Thoracic aorta (tissue), 2 donors: ENCODE measurements at places on chromosomes 11 and 22. TPM values are rescaled to one million over a fixed set of nuclear protein-coding genes. Genes with fewer than 3 reads are reported as not detected.
A peak's percentile ranks its signal among the peaks of the same experiment; 100 is the strongest.

The MOGAT2 gene
- total RNA-seq, result not detected

The KRTAP5-1 gene
- not detected for total RNA-seq

The PDGFB gene
- total RNA-seq, result 10.8 TPM

The OR4S2 gene
- total RNA-seq, result not detected

The NXPE4 gene
- not detected for total RNA-seq

The SLC17A6 gene
- not detected for total RNA-seq

The SYT13 gene
- total RNA-seq, result not detected

The A4GALT gene
- 68.4 TPM for total RNA-seq

The ATG2A gene
- total RNA-seq, result 18.5 TPM

GRCh38 chr22:41966607-41967240 lies 2.5 kb upstream of the SEPTIN3 start:
- no peak for DNase-seq

- DNase-seq, result no peak
Observed at GRCh38 chr11:98230678-98231077, 790.1 kb upstream of the CNTN5 start.

DNA sequence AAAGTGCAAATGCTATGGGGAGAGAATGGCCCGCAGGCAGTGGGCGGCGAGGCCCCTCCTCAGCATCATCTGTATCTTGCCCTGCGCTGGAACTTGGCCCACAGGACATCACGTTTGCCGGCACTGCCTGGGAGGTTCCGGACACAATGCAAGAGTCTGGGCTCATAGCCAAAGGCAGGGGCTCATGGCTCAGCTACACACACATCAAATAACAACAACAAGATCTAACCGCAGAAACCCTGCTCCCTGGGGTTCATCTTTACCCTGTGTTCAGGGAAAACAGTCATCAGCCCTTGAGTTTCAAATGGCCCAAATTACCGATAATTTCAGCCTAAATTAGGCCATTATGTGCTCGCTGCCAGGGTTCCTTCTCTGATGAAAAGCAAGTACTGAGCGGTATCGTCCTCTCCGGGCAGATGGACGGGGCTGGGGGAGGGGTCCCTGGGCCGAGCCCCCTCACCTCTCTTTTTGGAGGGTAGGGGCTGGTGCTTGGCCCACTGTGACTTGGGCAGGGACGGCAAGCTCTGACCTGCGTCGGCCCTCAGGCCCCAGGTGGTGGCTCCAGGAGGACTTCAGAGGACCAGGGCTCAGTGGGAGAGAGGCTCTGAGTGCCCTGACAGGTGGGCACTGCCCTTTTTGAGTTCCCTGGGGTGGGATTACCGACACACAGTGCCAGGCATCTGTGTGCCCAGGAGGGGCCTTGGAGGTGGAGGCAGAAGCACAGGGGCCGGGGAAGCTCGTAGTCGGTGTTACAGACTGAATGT lies 25.0 kb upstream of the GAL start:
- DNase-seq, result no peak

GRCh38 chr11:100119176-100119575 lies 567.9 kb upstream of the ARHGAP42 start:
- DNase-seq, result no peak

DNA sequence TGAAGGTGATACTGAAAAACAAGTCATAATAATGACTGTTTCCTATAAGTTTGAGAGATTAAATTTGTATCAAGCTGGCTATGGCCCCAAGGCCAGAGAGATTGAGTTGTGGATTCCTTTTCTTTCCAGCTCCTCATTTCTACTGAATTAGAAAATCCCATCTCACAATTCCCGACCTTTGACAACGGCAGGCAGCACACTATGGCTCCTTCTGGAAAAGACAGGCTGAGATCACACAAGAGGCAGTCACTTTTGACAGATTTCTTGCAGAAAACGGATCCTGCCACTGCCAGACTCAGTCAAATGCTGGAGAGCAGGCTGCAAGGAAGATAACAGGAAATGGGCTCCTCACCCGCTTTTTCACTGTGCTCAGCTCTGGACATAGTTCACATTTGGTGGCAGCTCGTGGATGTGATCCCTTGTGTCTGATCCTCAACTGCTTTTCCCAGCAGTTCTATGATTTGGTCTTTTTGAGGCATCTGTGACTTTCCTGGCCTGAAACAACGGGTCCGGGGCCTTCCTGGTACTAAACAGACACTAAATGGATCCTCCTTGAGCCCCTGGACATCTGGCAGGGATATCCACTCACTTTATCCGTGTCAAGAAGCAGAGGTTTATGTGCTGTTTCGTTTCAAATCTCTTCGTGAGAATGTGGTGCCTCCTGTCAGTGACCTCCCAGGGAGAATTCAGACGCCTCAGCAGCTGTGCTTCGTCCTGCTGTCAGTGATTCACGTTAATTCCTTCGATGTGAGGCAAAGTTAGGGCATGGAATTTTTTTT lies 26.1 kb upstream of the RTL6 start:
- DNase-seq, result no peak

DNA sequence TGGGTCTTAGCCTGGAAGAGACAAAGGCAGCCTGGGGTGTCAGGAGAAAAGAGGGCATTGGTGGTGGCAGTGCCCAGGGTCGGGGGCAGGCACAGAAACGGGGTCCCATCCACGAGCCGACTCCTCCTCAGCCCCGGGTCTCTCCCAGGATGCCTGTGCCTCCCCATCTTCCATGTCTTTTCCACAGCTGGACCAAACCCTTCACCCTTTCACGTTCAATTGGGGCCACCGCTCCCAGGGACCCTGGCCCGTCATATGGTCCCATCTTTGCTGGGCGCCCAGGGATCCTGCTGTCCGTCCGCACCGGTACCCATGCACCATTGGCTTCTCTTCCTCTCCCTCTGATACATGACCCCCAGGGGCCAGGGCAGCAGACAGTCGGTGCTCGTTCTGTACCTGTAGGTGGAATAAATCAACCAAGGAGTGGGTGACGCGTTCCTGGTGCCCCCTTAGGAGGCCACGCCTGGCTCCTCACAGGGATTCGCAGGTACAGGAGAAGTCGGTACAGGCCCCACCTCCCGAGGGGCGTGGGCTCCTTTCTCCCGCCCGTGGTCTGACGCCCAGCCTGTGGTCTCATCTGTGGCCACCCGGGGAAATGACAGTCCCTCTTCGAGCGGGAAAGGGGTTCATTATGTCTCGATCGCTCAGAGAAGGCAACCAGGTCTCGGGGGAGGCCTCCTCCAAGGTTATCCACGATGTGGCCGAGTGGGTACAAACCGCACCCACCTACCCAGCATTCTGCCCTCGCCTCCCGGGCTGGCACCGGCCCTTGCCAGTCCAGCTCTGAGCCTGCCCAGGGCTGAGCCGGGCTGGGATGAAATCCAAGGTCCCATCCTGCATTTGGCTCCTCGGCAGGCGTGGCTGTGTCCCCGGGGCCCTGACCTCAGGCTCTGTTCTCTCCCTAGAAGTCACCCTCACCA lies 1493.6 kb downstream of the BRD1 start:
- DNase-seq, result no peak

GRCh38 chr11:116176484-116177005 lies 596.2 kb downstream of the BUD13 start:
- no peak for DNase-seq

GRCh38 chr11:125305345-125305744 lies 140.8 kb downstream of the PKNOX2 start:
- DNase-seq, result no peak

GRCh38 chr11:68020575-68020974 lies 9.9 kb upstream of the NDUFS8 start:
- no peak for DNase-seq

DNA sequence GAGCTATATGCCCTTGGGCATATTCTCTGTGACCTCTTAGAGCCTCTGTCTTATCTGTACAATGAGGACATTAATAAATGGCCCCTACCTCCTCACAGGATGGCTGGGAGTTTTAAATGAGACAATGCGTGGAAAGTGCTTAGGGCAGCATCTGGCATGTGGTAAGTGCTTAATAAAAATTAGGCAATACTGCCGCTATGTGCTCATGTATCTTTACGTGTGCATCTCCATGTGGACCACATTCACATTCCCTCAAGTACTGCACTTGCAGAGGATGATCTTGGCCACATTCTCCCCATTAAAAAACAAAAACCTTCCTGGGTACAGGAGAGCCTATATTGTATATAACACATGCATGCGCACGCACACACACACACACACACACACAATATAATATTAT lies 19.1 kb upstream of the BSX start:
- DNase-seq, result no peak

DNA sequence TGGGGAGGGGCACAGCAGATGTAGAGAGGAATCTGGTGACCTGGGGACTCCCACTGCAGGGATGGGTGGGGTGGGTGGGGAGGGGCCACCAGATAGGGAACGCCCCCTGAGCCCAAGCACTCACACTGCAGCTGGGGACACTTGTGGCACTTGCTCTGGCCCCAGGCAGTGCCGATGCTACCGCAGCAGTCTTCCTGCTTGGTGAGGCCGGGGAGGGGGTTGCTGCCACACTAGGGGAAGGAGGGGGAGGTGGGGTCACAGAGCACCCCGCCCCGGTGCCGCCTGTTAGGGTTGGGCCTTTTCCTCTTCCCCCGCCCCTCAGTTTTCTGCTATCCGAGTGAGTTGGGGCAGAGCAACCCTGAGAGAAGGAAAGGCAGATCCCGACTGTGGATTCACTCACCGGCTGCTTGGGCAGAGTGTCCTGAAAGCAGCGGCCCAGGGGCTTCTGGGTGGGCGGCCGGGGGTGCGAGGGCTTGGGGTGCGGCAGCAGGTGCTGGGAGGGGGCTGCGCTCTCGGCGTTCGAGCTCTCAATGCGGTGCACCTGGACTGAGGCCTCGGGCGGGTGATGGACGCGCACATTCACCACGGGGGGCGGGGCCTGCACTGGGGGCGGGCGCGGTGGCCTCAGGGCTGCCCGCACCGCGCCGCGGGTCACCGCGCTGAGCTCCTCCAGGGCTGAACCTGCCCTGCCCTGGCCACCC lies 4.7 kb downstream of the LTBP3 start:
- DNase-seq, result no peak

DNA sequence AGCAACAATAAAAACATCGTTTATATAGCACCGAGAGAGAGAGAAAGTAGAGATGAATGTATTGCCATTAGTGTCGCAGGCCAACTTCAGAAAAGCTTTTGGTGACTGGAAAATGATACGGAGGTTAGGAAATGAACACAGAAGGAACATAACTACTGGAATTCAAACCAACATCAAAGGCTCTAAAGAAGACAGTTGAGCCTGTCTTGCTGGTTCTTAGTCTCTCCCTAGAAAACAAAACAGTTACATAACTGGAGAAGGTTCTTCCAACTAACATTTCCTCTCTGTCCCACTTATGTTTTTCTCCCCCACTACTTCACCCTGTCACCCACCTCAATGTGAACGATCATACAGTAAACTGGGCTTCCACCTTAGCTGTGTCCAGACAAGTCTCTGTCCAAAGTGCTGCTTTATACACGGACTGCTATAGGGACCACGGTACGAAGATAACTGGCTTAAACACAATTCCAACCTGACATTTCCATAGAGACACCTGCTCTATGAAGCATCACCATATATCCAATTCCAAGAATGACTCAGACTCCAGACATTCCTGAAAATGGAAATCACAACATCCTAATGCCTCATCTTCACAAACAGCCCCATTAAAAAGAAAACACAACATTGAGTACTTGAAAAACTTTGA lies 85.2 kb upstream of the ARHGAP32 start:
- no peak for DNase-seq

DNA sequence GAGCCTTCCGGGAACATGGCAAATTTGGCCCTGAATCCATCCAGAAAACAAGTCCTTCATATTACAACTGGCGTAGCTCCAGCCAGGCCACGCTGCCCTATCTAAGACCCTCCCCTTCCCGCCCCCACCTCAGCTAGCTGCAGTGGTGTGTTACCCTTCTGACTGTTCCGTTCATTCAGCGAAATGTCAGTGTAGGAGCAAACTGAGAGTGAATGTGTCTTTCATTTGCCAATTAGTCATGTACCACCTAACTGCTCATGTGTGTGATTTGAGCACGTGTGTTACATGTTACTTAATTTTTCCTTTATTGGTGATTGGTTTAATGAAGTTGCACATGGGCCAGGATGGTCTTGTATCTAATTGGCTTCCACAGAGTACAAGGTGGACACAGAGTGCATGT lies 34.8 kb upstream of the POU2AF1 start:
- DNase-seq, result no peak

DNA sequence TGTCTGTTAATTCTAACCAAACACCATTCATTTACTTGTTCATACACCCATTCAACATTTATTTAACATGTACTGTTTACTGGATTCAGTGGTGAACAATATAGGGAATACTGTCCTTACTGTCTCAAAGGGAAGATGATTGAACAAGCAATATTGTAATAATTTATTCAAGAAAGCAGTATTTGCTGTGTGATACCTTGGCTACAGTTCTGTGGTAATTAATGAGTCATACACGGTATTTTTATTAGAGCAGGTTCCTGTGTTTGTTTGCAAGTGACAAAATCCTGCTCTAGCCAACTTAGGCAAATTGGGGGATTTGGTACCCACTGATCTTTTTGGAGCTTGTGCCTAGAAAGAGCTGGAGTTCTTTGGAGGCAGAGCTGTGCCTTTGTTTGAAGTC lies 15.7 kb downstream of the PIH1D2 start:
- DNase-seq, result no peak

GRCh38 chr11:103618528-103618927 lies 417.9 kb upstream of the DDI1 start:
- no peak for DNase-seq

DNA sequence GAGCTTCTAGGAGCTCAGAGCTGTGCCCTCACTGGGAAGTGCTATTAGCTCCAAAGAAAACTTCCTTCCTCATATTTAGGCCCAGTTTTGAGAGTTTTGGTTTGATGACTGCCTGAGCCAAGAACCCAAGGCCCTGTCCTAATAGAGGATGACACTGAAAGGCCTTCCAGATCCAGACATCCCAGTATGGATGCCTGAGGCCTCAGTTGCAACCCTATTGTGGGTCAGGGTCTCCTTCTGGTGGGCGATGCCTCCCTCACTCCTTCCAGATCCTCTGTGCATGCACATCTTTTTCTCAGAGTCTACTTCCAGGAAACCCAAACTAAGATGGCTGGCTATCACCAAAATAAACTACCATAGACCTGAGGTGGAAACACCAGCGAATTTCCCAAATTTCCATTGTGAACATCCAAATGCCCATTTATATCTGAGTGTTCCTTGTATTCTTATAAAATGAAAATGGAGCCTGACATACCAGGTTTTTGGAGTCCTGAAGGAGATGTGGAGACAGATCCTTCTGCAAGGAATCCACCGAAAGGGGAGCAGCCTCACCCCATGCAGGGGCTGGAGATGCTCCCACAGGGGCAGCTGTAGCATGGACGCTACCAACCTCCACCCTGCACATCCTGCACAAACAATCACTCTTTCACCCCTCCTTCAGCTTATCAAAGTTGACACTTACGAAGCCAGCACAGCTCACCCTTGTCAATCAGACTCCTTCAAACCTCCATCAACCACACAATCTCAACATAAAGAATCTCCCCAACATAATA lies 61.1 kb downstream of the GGTLC2 start:
- DNase-seq, result no peak

GRCh38 chr11:47572715-47573255 lies 6.0 kb downstream of the KBTBD4 start:
- no peak for DNase-seq

GRCh38 chr11:19683141-19683805 lies 29.4 kb upstream of the NAV2 start:
- DNase-seq, result peak; percentile 31

GRCh38 chr22:33302049-33302545 lies 243.9 kb upstream of the SYN3 start:
- peak; percentile 21 for DNase-seq
